ENCODE measurements at places on chromosomes 1 and 21. TPM values are rescaled to one million over a fixed set of nuclear protein-coding genes. Genes with fewer than 3 reads are reported as not detected.

LIN28A gene
- not detected for total RNA-seq

RPL22 gene
- total RNA-seq: 111 TPM

AQP10 gene
- total RNA-seq: 0.05 TPM

FAF1 gene
- 69.5 TPM for total RNA-seq

KIF21B gene
- total RNA-seq: 0.59 TPM

ACOT11 gene
- 2.4 TPM for total RNA-seq

OR2L3 gene
- total RNA-seq: not detected

MTF1 gene
- 6.7 TPM for total RNA-seq

CD2 gene
- not detected for total RNA-seq

HEYL gene
- not detected for total RNA-seq

PKLR gene
- not detected for total RNA-seq

LRRC38 gene
- total RNA-seq: not detected

SCMH1 gene
- 31.0 TPM for total RNA-seq

ACTL8 gene
- total RNA-seq: under 0.01 TPM

PRMT6 gene
- 11.9 TPM for total RNA-seq

GPR3 gene
- total RNA-seq: 0.89 TPM

OR10R2 gene
- not detected for total RNA-seq

ZMYM4 gene
- total RNA-seq: 33.0 TPM

AHDC1 gene
- 15.5 TPM for total RNA-seq

GUCA2B gene
- total RNA-seq: not detected

TRIM58 gene
- 0.05 TPM for total RNA-seq

C1orf141 gene
- not detected for total RNA-seq

TBX15 gene
- total RNA-seq: not detected

IL12RB2 gene
- not detected for total RNA-seq

TLR5 gene
- total RNA-seq: 0.14 TPM

ASCL5 gene
- total RNA-seq: not detected

PALMD gene
- total RNA-seq: 0.59 TPM

SV2A gene
- total RNA-seq: 15.4 TPM

Data from smooth muscle cell of the umbilical artery (primary cell).